Activated CD4-positive, alpha-beta T cell treated with anti-CD3 and anti-CD28 coated beads, Interleukin-10, Interleukin-2, amounts not matched to agents 100 ng/mL and 50 ng/mL, durations not matched to agents 16 hours and 8 hours (primary cell): ENCODE measurements at places on chromosomes 6 and 20.

DNA sequence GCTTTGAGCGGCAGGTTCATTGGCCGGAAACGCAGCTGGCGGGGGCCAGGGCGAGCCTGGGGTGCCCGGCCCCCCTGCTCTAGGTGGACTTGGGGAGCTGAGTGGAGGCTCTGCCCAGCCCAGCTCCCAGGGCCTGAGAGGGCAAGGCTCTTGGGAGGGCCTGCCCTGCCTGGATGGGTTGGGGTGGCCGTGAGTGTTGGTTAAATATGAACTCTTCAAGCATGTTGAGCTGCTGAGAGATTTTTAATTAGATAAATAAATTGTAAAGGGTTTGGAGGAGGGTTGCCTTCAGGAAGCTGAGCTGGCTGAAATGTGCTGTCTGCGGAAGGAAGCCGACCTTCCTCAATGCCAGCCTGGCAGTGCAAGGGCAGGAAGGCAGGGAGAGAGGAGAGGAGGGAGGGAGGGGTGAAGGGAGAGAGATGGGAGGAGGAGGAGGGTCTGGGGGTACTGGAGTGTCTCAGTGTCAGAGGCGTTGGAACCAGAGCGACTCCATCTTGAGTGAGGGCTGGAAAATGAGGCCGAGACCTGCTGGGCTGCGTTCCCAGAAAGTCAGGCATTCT, 39.4 kb upstream of the PMEPA1 start:
- no peak for DNase-seq

DNA sequence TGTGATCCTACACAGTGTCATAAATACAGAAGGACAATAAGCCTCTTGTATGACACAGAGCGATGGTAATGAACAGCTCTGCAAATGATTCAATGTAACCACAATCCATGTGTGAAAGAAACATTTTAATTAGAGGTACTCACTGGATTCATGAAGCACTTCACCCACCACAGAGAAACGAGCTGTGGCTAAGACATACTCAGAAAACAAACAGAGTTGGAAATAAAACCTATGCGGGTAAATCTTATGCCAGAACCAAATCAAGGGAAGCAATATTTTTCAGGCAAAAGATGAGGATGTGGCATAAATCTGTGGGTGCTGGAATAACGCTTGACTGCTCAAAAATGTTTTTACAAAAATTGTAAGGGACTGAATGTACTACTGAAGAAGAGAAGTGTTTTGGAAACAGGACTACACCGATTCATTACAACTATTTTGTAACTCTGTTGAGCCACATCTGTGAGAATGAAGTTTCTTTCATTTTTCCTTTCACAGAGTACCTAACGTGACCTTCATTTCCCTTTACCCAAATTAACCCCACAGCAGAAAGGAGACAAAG, 112.1 kb downstream of the WDR27 start:
- DNase-seq, result peak; percentile 53

- no peak for DNase-seq
Measured at GRCh38 chr6:136527831-136528230, 22.4 kb downstream of the MAP7 start.

- no peak for DNase-seq
Measured at GRCh38 chr6:17679726-17680125, 27.0 kb downstream of the NUP153 start.

DNA sequence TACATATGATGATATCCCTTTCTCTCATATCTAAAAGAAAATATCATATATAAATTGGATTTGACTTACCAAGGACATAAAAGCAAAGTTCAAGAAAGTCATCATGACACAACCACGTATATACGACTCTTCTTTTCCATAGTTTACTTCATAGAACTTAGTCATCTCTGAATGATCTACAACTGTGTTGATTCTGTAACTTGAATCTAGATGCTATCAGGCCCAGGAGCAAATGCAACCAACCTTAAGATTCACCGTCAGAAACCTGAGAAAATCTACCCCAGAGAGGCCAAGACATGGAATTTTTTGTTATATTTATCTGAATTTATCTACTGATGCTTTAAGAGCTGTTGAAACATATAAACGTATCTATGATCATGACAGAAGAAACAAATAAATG, 165.6 kb downstream of the PDE10A start:
- DNase-seq, result no peak

DNA sequence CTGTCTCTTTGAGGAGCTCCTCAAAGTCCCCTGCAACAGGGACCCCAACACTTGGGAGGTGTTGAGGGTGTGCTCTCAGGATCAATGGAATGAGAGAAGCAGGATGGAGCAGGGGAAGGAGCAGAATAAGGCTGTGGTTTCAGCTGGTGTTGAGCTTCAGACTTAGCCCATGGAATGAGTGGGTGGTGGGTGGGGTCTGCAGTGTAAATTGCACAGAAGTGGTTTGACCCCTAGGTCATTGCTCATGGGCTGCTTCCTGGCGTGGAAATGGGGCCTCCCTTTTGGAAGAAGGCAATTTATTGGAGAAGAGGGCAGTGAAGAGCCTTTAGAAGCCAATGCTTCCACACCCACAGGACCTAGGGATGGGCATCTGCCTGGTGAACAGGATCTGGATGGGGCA, 37.0 kb upstream of the KCNG1 start:
- DNase-seq, result no peak

DNA sequence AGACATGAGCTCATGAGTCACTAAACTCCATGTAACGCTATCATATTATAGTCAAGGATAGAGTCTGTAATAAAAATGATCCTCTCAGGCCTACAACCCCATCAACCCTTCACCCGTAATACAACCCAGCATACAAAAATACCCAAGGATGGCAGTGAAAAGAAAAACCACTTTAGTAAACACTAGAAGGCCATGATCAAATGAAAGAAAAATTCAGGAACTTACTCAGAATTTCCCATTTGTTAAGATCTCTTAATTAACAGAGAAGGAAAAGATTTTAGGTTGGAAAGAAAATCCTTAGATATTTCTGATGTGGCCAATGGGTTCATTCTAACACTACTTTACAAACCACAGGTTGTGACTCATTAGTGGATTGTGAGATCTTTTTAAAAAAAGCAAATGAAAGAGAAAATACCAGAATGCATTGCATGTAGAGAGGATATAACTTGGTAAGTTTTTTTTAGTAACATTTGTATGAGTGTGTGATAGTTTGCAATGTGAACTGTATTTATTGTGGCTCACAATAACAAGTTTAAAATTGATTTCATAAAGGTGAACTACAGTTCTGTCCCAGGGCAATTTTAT, 8.0 kb upstream of the UBE2J1 start:
- DNase-seq, result peak; percentile 52

GRCh38 chr6:157263881-157264397, 59.4 kb downstream of the TMEM242 start:
- no peak for DNase-seq

DNA sequence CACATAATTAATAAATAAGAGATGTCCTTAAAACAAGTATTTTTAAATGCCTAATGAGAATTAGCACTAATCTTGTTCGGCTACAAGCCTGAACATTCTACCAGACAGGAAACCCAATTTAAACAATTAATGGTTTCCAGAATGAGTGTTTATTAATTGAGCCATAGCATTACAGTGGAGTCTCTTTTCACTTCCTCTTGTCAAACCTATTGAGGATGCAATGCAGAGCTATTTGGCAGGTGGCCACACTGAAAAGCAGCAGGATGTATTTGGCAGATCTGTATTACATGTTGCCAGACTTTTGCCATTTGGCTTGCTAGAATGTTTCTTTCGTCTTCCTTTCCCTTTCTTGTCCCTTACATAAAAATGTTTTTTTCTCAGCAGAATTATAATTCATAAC, 475.2 kb upstream of the MARCKS start:
- DNase-seq, result no peak

- DNase-seq, result no peak
Measured at GRCh38 chr6:43336382-43336781, 27.8 kb upstream of the CRIP3 start.

DNA sequence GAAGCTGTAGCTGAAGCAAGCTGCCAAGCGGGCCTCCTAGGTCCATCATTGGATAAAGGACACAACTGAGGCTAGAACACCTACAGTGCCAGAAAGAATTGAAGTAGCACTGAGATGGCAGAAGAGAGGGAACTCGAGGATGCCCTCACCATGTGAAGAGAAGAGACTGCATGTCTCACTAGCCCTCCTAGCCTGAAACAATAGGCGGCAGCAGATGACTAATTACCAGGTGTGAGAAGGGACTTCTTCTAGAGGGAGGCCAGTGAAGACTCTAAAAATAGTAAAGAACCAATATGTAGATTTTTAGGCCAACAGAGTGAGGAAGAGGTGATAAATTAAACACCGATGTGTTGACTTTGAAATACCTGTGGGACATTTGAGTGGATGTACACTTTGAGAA, 50.3 kb downstream of the LGSN start:
- no peak for DNase-seq

GRCh38 chr20:49712118-49712517, 1.6 kb downstream of the B4GALT5 start:
- no peak for DNase-seq

- no peak for DNase-seq
Measured at GRCh38 chr6:45569210-45569945, 191.6 kb upstream of the SUPT3H start.
